ENCODE measurements at places on chromosomes 2 and 18.
A peak's percentile ranks its signal among the peaks of the same experiment; 100 is the strongest.

- no peak for DNase-seq
Observed at GRCh38 chr2:124683536-124684428, 658.7 kb downstream of the CNTNAP5 start.

DNA sequence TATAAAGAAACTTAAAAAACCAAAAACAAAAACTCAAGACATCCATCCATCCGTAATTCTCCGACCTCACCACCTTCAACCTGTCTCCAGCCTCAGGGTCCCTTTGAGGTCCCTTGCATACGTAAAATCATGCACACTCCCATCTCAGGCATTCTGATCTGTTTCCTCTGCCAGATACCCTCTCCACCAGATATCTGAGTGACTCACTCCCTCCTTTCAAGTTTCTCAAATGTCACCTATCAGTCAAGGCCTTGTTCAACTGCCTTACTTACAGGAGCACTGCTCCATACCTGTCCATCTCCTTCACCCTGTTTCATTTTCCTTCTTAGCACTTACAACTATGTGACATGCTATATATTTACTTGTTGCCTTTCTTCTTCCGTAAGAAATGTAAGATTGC is 369.3 kb downstream of the NBAS start:
- no peak for DNase-seq

- DNase-seq, result no peak
Observed at GRCh38 chr2:118122594-118123281, 34.5 kb downstream of the INSIG2 start.

DNA sequence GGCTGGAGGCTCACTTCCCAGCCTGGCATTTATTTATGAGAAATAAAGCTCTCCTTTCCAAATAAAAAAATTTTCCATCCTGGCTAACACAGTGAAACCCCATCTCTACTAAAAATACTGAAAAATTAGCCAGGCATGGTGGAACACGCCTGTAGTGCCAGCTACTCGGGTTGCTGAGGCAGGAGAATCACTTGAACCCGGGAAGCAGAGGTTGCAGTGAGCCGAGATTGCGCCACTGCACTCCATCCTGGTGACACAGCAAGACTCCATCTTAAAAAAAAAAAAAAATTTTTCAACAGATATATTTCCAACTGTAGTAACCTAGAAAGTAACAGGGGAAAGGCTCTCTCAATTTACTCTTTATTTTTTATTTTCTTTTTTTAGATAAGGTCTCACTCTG is 6.1 kb upstream of the PCBP1 start:
- DNase-seq, result no peak

- DNase-seq, result peak; percentile 52
Observed at GRCh38 chr2:216880509-216881184, 20.8 kb upstream of the TNP1 start.

DNA sequence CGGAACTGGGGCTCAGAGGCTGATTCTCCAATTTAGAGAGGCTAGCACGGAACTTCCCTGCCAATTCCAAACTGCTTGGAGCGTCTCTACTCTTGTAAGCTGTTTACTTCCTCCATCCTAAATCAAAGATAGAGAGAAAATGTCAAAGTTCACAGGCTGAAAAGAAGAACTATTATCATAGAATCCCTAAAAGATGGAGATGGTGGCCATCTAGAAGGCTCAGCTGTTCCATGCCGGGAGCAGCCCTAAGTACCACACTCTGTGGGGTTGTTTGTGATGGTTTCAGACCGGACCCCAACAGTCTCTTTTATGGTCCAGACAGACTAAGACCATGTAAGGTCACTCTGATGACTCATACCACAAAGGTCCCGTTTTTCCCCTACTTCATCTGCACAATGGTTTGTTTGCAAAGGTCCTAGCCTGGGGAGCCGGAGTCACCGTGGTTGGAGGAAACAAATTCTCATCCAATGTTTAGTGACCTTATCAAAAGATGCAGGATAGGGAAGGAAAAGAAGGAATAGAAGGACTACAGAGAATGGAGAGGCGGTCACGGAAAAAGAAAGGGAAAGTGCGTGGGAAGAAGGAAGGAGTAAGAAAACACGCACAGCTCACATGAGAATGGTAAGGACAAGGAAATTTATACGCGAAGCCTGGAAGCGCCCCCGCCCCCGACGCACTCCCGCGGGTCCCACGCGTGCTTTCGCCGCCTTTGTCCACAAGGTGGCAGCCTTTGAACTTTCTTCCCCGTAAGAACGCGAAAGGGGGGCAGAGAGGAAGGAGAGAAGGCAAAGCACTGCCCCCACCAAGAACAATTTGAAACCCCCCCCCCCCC is 453 bp upstream of the ANTXR1 start:
- no peak for DNase-seq

GRCh38 chr2:10487081-10487740 is 39.1 kb upstream of the ODC1 start:
- DNase-seq, result no peak

GRCh38 chr18:65567372-65567771 is 183.4 kb upstream of the CDH7 start:
- no peak for DNase-seq

DNA sequence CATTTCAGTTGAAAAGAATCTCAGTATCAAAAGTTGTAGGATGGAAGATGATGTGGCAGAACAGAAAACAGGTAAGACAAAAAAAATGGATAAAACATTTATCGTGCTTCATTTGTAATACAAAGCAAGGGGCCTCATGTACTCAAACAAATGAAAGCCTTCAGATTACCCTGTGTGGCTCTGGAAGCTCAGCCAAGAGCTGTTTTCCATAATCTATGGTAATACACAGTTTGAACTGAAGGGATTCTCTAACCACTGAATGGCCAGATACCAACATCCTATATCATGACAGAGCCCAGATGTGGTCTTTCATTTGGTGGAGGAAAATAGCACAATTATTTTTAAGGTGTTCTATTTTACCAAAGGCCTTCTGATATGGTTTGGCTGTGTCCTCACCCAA is 272.1 kb upstream of the RND3 start:
- DNase-seq, result no peak

- DNase-seq, result no peak
Observed at GRCh38 chr2:14806613-14807012, 174.1 kb downstream of the LRATD1 start.

DNA sequence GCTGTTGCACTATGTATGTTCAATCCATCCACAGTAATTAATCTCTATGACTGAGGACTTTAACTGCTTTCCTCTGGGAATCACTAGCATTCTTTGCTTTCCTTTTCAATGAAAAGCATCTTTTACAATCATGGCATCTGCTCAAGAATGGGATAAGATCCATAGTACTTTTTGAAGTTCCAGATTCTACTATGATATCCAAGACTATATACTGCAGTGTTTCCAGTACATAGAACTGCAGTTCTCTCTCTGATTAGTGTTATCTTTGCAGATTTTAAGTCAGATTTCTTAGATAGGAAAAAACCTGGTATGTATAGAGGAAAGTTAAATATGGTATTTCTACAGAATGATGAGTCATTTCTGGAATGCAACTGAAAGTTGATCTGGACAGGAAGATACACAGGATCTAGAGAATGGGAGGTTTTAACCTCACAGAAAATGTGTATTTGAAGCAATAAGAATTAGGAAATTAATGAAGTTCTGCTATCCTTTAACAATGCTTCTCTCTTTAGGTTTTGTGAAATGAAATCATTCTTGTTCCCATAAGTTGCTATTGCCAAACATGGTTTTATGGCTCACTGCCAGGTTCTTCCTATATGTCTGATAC is 670.7 kb downstream of the ERBB4 start:
- no peak for DNase-seq

- peak; percentile 77 for DNase-seq
Observed at GRCh38 chr18:61581578-61582201, 248.5 kb downstream of the CDH20 start.

- no peak for DNase-seq
Observed at GRCh38 chr2:180604077-180604476, 376.3 kb upstream of the UBE2E3 start.

- DNase-seq, result no peak
Observed at GRCh38 chr18:48860269-48861180, 90.2 kb downstream of the SMAD7 start.

DNA sequence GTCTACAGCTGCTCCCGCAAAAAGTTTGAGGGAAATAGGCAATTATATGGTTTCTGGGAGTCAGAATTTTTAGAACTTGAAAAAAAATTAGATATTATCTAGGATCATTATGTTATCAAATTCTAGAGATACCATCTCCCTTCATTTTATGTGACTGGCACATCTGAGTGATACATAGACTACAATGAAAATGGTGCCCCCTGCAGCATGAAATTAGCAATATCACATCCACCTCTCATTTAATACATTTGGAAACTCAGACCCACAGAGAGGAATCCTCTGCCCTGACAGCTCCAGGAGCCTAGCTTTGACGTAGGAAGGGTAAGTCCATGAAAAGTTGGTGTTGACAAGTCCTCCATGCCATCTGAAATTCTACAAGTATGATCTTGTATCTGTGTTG is 381.6 kb downstream of the SUCLG1 start:
- no peak for DNase-seq

DNA sequence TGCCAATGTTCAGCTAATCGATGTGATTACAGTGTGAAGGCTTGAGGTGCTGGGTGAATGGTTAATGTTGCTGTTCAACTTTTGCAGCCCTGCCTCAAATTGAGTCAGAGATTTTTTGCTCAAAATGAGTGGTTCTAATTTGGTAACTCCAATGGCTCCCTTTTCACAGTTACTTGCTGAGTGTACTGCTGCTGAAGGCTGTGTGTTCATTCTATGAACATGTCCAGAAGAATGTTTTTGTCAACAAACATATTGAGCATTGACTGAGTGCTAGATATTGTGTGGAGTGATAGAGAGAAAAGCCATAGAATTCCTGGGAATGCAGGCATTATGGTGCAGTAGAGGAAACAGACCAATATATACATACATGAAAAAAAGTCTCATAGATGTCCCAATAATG is 39.0 kb upstream of the TCF4 start:
- DNase-seq, result no peak

- DNase-seq, result no peak
Observed at GRCh38 chr2:241334813-241335212, 19.1 kb downstream of the SEPTIN2 start.

DNA sequence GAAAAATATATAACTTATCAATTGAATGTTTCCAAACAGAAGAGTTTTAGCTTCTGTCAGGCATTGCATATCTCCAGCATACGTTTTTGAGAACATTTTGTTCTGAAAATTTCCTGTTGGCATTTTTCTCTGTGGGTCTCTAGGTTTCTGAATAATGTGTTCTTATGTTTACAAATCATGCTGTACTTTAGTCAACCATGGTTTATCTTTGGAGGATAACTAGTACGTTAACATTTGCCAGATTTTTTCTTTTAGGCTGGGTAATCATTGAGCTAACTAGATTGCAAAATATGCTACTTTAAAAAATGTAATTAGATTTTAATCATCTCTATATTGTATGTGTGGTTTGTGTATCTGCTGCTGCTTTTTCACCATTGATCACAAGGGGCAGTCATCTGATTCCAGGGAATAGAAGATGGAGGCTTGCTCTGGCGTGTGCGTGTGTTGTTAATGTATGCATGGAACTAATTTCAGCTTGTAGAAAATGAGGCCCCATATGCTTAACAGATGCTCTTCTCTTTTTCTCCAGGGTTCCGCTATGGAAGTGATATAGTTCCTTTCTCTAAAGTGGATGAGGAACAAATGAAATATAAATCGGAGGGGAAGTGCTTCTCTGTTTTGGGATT is 21.3 kb downstream of the XRCC5 start:
- DNase-seq, result no peak
